ENCODE measurements at places on chromosomes 2 and 18.

- DNase-seq = no peak
Observed at GRCh38 chr2:160322320-160322719, 122.2 kb upstream of the ITGB6 start.

GRCh38 chr2:234981197-234982095, 29.6 kb downstream of the SH3BP4 start:
- no peak for DNase-seq

DNA sequence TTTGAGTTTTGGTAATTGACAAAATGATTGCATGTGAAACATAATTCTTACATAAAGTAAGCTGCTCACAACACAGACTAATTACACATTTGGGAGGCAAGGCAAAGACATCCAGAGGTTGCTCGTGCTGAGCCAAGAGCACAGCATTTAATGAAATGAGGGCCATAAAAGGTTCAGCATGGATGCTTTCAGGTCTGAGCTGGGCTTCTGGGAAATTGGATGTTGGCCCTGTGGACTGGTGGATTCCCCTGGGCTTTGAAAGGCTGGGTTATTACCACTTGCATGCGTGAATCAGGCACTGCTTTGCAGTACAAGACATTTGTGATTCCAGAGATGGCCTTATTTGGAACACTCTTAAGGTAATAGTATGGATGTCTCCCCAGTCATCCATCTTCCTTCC, 533.5 kb upstream of the NRP2 start:
- no peak for DNase-seq

DNA sequence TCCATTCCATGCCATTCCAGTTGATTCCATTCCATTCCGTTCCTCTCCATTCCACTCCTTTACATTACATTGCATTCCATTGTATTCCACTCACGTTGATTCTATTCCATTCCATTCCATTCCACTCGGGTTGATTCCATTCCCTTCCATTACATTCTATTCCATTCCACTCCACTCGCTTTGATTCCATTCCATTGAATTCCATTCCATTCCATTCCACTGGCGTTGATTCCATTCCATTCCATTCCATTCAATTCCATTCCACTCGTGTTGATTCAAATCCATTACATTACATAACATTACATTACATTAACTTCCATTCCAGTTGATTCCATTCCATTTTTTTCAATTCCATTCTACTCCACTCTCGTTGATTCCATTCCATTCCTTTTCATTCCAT, 1142.8 kb downstream of the RPIA start:
- no peak for DNase-seq

DNA sequence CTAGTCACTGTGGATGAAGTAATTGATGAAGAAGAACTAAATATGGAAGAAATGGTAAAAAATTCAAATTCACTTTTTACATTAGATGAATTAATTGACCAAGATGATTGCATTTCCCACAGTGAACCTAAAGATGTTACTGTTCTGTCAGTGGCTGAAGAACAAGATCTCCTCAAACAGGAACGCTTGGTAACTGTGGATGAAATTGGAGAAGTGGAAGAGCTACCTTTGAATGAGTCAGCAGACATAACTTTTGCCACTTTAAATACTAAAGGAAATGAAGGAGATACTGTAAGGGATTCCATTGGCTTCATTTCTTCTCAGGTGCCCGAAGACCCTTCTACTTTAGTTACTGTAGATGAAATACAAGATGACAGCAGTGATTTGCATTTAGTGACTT, 26.6 kb upstream of the DYSF start:
- no peak for DNase-seq

Data from stimulated activated CD8-positive, alpha-beta memory T cell treated with anti-CD3 and anti-CD28 coated beads, Interleukin-7, amount 100 ng/mL, for 1 hour (primary cell).